Activated CD4-positive, alpha-beta T cell treated with anti-CD3 and anti-CD28 coated beads, Interleukin-2, amount 50 U/mL, for 4 hours (primary cell): ENCODE measurements at places on chromosomes 6 and 20.
A peak's percentile ranks its signal among the peaks of the same experiment; 100 is the strongest.

GRCh38 chr6:97870273-97870672, 587.3 kb upstream of the MMS22L start:
- DNase-seq = no peak

GRCh38 chr6:159687341-159687740, 5.7 kb downstream of the SOD2 start:
- DNase-seq = no peak

DNA sequence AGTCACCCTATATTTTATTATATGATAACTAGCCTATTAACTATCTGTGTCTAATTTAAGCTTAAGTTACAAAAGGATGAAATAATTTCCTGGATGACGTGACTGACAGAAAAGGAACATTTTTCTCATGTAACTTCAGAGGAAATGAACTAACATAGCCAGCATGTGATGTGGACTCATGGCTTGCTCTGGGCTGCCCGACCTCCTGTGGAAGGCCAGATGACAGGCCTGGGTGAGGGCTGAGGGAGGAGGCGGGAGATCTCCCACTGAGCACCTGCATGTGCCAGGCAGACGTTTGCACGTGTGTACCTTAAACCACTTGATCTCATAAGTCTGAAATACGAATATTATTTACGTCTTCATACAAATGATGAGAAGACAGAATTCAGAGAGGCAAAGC, 321.1 kb downstream of the SYNE1 start:
- no peak for DNase-seq

- no peak for DNase-seq
Measured at GRCh38 chr6:13248584-13248985, 79.8 kb downstream of the TBC1D7 start.

DNA sequence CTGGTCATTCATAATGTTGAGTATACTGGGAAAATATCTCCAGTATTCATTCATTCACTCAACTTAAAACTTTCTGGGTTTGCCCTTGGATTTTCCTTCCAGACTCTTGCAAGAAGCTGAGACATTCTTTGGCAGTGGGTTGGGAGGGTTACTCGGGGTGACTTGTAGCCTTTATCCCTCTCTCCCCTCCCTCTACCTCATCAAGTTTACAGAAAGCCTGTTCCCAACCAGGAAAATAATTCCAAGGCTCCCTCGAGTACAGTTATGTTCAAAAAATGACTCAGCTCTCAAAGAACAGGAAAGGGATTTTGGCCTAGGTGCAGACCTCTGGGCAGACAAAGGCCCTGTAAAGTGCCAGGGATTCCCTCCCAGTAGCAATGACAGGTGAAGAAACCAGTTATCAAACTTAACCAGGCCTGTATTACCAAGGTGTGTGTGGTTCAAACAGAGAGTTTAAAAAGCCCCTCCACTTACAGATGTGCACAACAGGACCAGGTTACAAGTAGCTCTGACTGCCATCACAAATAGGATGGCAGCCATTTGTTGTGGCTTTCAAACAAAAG, 22.2 kb downstream of the FKBP1A start:
- DNase-seq = no peak

- DNase-seq = no peak
Measured at GRCh38 chr6:50925981-50926380, 107.3 kb downstream of the TFAP2B start.

DNA sequence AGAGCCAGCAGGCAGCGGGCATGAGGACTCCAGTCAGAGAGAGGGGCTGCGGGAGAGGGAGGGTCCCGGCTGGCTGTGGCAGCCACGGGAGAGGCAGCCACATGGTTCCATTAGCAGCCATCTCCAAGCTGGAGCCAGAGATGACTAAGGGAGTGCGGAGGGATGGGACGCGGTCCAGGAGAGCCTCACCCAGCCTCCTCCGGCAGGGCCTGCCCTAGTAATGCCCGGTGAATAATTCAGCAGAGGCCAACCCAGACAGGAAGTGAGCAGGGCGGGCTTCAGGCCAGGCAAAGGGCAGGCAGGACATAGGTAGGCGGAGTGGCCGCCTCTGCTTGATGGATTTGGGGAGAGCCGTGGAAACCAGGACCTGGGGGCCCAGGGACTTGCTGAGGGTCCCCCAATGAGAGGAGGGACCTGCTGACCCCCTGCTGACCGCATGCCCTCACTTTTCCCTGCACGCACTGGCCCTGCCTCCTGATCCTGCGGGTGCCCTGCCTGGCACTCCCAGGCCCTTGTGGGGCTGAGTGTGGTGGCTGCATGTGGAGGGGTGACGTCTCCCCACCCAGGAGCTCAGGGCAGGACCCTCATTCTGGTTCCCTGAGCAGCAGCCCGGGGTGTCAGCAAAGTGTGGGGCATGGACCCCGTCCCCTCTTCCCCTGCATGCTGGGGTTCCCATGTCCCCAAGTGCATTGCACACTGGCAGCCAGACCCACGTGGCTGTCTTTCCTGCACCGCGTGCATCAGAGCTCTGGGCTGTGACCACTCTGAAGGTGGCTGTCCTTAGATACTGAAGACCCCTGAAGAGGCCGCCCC, 51.8 kb upstream of the SLCO4A1 start:
- no peak for DNase-seq

DNA sequence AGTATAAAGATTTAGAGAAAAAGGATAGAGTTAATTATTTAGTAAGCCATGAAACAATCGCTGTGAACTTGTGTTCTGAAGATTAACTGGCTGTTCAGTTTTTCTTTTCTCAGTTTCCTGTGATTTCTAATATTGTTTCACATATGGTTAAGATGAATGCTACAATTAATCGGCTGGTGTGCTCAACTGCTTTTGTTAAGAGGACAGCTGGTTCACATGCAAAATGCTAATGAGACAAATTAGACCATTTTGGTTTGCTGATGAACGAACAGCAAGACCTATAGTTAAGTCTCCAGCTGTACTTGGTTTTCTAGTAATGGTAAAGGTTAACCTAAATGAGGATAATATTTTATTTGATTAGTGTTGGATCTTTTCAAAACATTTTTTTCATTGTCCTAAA, 10.8 kb upstream of the NHSL1 start:
- no peak for DNase-seq

- DNase-seq = no peak
Measured at GRCh38 chr20:63541371-63541770, 4.2 kb upstream of the PTK6 start.

GRCh38 chr6:167748458-167749379, 78.0 kb upstream of the AFDN start:
- DNase-seq = no peak

GRCh38 chr6:14408446-14408845, 290.9 kb downstream of the CD83 start:
- DNase-seq = no peak

DNA sequence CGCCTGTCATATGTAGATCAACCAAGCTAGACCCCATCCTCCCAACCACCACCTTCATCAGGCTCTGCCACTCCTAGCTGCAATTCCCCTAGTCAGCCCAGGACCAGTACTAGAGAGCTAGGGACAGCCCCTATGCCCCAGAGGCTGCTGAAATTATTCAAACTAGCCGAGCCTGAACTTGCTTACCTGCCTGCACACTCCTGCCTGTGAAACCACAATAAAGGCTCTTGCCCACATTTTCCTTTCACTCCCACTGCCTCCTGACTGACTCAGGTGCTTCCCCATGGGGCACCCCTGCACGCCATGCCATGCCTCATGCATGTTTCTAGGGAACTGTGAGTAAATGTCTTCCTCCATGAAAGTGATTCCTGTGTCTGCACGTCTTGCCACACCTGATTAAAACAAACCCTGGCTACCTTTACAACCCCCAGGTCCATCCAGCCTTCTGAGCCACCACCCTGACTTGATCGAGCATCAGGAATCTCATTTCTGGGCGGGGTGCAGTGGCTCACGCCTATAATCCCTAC, 66.5 kb upstream of the IER3 start:
- peak; percentile 86 for DNase-seq

GRCh38 chr20:38579219-38579910, 1.6 kb upstream of the ADIG start:
- no peak for DNase-seq

- DNase-seq = no peak
Measured at GRCh38 chr6:451336-451735, 59.8 kb downstream of the IRF4 start.

DNA sequence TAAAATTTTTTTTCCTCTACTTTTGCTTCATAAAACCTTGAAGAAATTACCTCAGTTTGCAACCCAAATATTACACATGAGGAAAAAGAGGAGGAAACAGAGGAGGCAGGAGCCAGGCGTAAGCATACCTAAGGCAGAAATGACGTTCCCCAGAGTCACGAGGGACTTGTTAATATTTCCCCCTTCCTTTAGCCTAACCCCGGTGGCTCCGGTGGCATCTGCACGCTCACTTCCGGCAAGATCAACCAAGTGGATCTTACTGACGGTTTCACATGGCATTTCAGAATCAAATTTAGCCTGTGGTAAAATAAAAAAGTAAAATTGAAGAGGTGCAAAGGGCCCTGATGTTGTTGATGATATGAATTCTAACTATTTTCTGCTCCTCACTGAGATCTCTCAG, 67.4 kb downstream of the KIF16B start:
- no peak for DNase-seq

DNA sequence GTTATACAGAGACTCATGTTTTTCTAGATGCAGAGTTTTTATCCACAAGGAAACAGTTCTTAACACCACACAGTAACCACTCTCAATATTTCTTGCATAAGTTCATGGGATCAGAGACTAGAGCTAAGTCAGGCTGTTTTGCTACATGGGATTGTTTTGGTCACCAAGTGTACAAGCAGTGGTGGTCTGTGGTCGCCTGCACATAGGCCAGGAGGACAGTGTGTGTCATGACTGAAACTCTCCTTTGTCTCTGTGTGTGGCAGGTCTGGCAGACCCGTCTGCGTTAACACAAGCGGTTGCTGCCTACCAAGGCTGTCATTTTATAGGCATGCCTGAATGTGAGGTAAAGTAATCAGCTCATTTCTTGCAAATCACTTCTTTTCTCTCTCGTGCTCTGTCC, 18.9 kb downstream of the WRNIP1 start:
- DNase-seq = no peak

GRCh38 chr20:38095017-38095686, 61.6 kb downstream of the RPRD1B start:
- no peak for DNase-seq

DNA sequence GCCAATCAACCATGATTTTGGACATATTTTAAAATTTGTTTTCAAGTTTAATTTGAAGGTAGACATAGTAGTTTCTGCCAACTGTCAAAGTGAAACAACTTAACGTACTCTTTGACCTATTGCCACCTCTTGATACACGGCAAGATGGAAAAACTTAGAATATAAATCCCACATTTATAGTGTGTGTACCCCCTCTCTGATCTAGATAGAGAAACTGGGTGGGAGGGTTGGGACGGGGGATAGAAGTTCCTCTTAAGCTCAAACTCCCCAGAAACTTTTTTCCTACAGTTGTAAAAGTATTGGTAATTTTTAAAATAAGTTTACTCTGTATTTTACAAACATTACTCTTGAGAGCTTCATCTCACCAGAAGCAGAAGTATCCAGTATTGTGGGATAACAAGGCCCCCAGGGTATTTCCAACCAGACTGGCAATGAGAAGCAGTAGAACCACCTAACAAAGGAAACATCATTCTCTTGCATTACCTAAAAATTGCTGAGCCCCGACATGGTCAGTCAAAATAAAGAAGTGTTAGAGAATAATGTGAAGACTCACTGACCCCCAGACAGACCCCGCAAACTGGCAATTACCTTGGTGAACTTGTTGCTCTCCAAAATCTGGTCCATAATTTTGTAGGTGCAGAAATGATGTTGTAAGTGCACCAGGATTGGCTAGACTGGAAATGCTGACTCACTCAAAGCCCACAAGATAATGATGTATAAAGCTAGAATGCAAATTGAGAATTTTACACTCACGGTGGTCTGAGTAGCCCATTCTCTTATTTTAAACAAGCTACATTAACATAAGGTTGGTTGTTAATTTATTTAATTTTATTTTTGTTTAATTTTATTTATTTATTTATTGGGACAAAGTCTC, 74.7 kb upstream of the TNFAIP3 start:
- no peak for DNase-seq

GRCh38 chr6:7463785-7464184, 74.2 kb downstream of the RIOK1 start:
- no peak for DNase-seq

DNA sequence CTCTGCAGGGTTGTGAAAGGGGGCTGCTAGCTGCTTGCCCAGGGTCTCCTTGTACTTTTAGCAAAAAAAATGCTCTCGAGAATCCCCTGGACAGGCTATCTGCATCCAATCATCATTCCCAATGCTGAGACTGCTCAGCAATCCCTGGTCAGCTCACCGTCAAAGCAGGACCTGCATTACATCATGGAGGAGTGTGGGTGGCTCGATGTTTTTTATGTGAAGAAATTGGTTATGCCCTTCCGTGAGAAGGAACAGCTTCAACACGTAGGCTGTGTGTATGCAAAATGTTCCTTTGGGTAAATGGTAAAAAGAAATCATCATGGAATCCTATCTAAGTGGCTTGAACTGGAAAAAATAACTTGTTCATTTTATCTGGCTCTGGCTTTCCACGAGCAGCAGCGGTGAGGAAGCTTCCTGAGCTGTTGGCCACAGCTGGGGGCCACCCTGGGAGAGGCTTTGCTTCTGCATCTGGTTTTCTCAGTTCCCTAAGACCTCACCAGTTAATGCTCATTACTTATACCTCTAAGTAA, 111.4 kb downstream of the FYN start:
- no peak for DNase-seq

DNA sequence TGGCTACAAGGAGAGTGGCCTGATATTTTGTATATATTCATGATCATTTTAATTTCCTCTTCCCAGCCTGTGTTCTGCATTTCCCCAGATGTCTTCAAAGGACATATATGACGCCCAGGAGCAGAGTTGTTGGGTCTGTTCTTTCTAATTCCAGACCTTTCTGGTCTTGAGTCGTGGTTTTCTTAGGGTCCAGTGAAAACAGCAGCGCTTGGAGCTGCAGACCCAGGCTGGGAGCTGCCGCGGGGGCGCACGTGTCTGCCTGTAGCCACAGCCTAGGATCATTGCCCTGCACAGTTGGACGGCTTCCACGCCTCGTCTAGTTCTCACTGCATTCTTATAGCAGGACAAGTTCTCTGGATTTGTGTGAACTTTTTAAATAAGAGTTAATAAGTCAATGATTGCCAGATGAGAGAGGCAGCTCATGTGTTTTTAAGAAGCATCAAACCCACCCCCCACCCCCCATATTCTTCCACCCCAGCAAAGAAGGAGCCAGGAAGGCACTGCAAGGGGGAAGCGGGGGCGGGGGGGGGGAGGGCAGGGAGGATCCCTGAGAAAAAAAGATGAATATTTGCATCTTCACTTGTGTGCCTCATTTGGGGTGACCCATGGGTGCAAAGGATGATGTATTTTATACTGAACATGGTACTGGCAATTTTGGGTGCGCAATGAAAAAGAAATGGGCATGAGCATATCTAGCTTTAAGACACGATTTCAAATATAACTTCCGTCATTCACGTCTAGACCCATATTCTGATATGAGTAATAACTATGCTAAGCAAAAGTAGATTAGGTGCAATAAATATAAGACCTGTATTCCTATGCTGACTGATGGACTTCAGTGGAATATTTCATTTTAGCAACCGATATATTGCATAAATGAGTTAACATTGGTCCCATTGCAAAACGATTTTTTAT, 160.0 kb downstream of the TBXT start:
- DNase-seq = no peak

- DNase-seq = no peak
Measured at GRCh38 chr6:130207979-130208649, 14.6 kb downstream of the SAMD3 start.
